Stimulated activated CD4-positive, alpha-beta T cell treated with anti-CD3 and anti-CD28 coated beads, Interleukin-2, amount 100 ng/mL, for 4 hours (primary cell): ENCODE measurements at places on chromosomes 16 and 17.

- no peak for DNase-seq
Observed at GRCh38 chr16:46822270-46822669, 8.7 kb downstream of the C16orf87 start.

- DNase-seq: no peak
Observed at GRCh38 chr17:35499548-35499947, 37.9 kb downstream of the SLFN12L start.

GRCh38 chr16:49838441-49839016 lies 17.4 kb downstream of the ZNF423 start:
- no peak for DNase-seq

DNA sequence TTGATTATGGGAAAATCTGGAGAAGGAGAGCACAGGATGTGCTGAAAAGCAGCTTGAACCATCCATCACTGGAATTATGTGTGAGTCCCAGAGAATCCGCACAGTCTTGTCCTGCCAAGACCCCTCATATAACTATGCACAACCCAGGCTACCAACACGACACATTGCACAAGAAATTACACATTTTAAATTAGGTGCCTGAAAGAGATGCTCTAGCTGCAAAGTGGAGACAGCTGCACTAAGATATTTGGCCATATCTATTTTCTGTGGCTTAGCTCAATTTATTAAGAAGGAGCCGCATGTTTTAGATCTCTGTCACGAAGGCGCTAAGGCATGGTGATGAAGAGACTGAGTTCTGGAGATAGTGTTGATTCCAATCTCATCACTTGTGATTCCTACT lies 1308.4 kb downstream of the CDH8 start:
- DNase-seq: no peak

- no peak for DNase-seq
Observed at GRCh38 chr17:1542316-1542715, 20.3 kb downstream of the PITPNA start.

GRCh38 chr17:70464995-70465394 lies 295.7 kb downstream of the KCNJ2 start:
- DNase-seq: no peak

DNA sequence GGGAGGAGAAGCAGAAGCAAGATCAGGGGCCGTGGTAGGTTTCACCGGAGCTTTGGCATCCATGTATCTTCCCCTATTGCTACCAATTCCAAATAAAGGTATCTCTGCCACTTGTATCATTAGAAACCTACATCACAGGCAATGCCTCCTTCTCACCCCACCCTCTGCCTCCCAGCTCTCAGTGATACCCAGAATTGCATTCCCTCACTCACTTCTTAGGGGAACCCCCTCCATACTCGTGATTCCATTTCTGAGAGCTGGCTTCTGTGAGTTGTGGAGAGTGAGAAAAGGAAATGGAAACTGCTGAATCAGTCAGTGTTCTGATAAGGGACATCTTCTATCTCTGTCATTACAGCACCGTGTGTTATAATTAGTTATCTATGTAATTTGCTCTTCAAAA lies 2.3 kb upstream of the CCL3 start:
- DNase-seq: no peak

GRCh38 chr17:76576189-76576588 lies 9.5 kb downstream of the ST6GALNAC2 start:
- DNase-seq: no peak

DNA sequence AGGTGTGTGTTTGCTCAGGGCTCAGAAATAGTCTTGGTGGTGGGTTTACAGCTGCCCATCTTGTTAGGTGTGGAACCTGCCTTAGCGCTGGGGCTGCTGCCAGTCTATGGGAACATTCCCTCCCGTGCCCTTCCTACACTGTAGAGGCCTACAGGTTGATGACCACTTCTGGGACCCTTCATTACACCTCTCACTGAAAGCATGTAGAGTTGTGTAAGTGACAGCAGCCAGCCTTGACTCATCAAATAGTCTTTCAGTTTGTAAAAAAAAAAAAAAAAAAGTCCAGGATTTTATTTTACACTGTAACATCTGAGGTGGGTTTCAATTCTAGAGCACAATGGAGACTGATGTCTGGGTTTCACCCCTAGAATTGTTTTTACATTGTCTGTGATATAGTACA lies 193.9 kb downstream of the SPECC1 start:
- DNase-seq: no peak

DNA sequence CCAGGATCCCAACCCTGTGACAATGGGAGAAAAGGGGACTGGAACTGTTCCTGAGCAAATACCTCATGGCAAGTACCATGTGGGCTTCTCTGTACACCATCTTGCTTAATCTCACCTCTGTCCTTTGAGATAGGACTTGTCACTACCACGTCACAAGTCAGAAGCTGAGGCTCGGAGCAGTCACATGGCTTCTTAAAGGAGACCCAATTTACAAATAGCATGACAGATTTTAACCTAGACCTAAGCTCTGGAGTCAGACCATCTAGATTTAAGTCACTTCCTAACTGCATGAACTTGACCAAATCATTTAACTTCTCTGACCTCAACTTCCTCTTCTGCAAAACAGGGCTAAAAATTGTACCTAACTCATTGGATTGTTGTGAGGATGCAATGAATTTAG lies 36.0 kb upstream of the CCL1 start:
- no peak for DNase-seq

- DNase-seq: peak; percentile 80
Observed at GRCh38 chr16:79600638-79601091, at the start of gene MAF. Gene MAF (minus strand): TSS chr16:79600737. CDS start chr16:79599902, 835 bp downstream.

- no peak for DNase-seq
Observed at GRCh38 chr16:81170824-81171223, 67.7 kb upstream of the BCO1 start.

- DNase-seq: no peak
Observed at GRCh38 chr17:9368631-9369030, 207.0 kb downstream of the STX8 start.

DNA sequence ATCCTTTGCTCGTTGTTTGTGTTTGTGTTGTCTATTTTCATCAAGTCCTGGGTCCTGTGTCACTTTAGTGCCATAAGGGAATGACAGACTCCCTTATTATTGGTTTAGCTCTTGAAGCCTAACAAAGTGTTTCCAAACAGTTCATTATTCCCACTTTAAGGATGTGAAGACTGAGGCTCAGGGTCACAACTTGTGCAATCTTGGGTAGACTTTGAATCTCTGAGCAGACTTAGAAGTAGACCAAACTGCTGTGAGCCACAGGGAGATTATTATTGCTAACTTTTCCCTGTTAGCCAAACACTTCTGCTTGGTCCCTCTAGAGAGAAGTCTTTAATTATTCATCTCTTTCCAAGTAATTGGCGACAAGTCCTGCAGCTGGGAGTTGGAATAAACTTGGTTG lies 31.8 kb downstream of the PRKCB start:
- no peak for DNase-seq

GRCh38 chr17:34601416-34601815 lies 22.0 kb downstream of the TMEM132E start:
- no peak for DNase-seq

DNA sequence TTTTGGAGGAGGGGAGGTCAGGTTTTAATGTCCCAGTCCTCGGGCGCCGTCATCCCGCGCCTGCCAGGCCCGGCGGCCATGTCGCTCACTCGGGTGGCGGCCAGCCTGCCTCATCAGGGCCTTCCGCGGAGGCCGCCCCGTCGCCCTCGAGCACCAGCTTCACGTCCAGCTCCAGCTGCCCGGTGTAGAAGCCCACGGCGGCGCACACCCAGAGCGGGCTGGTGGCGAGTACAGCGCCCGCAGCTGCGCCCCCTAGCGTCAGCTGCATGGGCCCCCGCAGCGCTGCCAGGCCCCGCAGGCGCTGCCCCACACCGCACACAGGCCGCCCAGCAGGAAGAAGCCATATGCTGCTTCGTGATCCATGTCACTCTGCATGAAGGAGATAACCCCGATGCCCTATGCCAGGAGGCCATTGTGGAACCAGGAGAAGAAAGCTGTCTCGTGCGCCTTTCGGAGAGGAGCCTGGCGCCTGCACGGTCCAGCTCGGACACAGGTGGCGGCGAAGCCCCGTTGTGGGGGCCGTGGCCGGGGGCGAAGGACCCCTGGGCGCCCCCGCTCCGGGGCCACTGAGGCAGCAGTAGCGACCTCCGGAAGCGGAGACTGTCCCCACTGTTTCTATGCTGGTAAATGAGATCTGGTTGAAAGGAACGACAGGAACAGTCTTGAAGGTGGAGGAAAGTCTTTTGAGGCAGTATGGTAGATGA lies 9.6 kb downstream of the AP2B1 start:
- DNase-seq: no peak

DNA sequence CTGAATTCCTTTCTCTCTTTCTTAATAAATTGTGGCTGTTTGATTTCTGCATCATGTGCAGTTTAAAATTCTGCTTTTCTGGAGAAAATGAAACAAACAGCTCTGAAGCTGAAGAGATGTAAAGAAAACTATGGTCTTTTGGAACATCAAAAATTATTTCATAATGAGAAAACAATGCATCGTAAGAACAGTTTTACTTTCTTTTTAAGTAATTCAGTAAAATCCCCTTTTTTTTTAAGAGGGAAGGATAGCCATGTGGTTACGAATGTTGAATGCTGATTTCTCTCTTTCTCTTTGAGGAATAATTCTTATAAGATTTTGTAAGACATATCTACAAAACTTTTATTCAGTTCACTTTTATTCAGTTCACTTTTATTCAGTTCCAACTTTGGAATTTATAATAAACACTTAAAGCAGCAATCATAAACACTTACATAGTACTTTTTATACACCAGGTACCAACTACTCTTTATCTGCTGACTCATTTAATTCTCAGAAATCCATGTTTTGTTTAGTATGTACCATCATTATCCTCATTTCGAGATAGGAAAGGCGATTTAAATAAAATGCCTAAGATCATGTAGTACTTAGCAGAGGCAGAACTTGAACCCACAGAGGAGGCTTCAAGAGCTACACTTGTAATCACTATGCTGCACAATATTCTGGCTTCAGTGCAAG lies 26.6 kb downstream of the CNTNAP4 start:
- DNase-seq: no peak

GRCh38 chr16:87692756-87693155 lies 73.0 kb downstream of the KLHDC4 start:
- DNase-seq: no peak

DNA sequence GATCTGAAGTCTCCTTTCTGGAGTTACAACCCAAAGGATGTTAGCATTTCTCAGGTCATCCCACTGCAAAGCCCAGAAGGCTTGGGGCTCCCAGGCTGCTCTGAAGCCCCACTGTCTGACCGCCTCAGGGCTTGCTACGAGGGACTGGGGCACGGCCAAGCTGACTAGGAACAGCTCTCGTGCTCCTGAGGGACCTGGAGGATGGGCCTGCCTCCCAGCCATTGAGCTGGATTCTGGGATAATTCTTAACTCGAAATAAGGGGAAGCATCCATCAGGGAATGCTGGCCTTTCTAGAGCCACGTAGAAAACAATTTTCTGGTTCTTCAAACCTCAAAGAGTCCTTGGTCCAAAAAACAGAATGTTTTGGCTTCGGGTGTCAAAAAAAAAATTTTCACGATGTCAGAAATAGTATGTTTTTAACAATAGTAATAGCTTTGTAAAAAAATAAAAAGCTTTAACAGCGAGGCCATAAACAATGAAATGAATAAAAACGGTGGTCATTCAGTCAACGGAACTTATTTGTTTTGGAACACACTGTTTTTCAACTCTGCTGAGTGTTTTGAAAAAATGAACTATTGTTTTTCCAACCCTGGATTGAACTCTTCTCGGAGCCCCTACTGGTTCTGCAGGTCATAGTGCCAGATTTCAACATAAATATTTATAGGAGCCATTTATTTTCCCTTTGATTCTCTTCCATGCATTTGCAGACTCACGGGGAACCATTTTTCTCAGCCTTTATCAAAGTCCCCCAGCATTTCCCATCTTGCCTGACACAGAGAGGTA lies 16.4 kb upstream of the HERPUD1 start:
- no peak for DNase-seq

- DNase-seq: no peak
Observed at GRCh38 chr17:76640550-76641380, 2.8 kb downstream of the ST6GALNAC1 start.

DNA sequence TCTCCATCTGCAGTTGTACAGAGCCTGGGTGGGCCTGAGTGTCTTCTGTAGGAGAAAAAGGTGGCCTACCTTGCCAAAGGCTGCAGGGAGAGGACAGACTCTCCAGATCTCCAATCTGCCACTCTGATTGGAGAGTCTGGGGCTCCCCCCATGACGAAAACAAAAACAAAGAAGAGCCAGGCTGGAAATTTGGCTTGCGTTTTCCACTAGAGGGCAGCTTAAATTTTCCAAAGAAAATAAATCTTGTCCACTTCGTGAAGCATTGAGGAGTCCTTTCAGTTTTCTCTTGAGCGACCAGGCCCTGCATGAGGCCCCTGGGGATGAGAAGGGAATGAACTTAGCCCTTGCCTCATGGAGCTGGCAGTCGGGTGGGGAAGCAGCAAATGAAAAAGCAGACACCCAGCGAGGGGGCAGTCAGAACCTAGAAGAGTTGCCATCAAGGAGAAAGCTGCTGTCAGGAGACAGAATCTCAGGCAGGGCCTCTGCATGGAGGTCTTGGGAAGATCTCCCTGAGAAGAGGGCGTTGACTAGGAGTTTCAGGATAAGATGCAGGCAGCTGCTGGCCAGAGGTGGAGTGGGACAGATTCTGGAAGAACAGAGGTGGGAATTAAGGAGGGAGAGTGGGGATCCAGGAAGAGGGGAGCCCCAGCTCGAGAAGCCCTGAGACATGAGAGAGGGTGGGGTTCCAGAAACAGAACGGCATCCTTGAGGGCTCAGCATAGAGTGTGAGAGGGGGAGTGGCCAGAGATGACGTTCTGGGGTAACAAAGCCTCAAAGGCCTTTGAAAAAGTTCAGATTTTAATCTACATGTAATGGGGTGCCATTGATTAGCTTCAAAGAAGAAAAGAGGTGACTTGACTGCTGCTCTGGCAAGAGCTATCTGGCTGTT lies 8.4 kb upstream of the SHCBP1 start:
- no peak for DNase-seq

DNA sequence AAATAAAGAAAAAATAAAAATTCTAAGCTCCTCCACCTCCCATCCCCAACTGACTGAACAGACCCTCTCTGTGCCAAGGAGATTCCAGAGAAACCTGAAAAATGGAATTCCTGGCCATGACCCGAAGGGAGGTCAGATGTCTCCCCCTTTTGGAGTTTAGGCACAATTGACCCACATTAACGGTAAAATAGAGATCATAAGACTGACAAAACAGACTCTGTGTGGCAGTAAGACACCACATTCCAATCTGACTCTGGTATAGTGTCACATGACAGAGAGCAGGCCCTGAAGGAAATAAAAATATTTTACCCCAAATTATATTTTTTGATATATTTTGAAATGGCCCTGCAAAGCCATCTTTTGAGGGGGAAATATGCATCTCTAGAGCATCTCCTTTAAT lies 115.1 kb upstream of the ZKSCAN2 start:
- no peak for DNase-seq

GRCh38 chr16:77585379-77586251 lies 136.7 kb upstream of the NUDT7 start:
- DNase-seq: no peak

DNA sequence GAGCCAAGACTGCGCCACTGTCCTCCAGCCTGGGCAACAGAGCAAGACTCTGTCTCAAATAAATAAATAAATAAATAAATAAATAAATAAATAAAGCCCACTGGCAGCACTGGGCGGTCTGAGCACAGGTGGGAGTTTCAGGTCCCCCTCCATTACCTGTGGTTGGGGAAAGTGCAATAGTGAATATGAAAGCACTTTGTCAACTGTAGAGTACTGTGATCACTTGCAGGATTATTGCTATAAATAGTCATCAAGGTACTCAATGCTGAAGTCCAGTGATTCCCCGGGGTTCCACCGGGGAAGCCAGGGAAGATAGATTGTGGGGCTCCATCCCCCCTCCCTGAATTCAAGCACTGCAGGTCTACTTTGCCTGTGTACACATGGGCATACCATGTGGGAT lies 42.7 kb upstream of the CPNE2 start:
- no peak for DNase-seq

- no peak for DNase-seq
Observed at GRCh38 chr17:53273126-53273525, 549.6 kb upstream of the KIF2B start.
